Endothelial cell of umbilical vein (primary cell): ENCODE measurements at places on chromosomes 3 and 15.

DNA sequence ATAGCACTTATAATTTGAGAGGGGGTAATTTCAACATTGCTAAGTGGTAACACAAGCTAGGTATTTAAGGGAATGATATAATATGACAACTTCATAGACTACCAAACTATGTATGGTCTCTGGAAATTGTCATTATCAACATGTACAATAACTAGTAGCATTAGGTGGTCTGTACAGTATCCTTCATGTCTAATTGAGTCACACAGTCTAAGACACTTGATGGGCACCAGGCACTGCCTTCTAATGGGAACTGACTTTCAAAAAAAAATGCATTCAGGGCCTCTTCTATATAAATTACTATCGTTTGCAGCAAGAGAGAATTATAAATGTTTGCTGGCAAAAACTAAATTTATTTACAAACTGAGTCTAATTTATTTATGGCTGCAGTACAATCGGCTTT lies 271.8 kb downstream of the MECOM start:
- DNase-seq, result peak; percentile 13

DNA sequence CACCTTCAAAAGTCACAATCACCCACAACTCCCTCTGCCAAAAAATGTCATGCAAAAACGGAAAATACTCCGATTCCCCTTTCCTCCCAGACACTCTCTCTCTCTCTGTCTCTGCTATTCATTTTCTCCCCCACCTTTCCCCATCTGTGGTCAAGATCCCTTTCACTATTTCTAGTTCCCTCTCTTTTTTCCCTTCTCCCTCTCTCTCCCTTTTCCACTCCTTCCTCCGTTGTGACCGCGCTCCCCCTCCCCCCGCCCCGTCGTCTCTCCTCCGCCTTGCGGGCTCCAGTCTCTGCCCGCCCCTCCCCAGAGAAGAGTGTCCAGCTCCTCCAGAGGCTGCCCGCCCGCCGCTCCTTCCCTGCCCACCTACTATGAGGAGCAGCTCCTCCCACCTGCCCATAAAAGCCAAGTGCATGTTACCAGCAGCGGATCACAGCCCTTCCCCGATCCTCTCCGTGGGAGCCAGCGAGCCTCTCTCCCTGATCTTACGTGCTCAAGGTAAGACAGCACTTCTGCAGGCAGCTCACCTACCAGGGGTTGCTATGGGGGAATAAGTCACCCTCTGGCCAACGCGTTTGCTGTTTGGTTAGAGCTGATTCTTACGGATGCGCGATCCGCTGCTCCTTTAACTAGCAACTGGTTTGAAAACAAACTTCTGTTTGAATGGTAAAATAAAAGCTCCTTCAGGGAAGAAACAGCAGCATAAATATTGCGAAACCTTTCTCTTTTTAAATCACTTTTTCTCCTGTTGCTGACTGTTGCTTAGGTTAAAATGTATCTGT lies at the start of gene COL8A1:
Gene COL8A1, plus strand, starts transcription at position 428 of the 782 bp plus-strand sequence. CDS start 152,089 bp downstream, outside the sequence.
- DNase-seq, result peak; percentile 94

DNA sequence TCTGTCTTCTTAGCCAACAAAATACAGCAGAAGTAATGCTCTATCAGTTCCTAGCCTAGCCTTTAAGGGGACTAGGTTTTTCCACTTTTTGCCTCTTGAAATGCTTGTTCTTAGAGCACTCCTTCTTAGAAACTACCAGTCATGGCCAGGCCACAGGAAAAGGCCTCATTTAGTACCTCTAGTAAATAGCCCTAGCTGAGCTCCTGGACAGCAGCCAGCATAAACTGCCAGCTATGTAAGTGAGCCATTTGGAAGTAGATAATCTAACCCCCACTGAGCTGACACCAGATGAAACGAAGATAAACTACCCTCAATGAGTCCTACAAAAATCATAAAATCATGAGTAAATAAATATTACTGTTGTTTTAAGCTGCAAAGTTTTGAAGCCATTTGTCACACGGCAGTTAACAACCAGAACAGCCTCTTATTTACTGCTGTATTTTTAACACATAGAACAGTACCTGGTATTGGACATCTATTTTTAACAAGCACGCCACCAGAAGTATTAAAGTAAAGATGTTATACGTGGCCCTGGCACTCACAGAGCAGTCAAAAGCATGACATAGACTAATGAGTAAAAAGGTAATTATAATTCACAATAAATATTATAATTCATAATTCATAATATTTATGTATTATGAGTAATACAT lies 12.0 kb downstream of the TBC1D5 start:
- DNase-seq, result peak; percentile 60

- DNase-seq, result peak; percentile 58
Observed at GRCh38 chr15:48643206-48643605, 2.3 kb downstream of the FBN1 start.

DNA sequence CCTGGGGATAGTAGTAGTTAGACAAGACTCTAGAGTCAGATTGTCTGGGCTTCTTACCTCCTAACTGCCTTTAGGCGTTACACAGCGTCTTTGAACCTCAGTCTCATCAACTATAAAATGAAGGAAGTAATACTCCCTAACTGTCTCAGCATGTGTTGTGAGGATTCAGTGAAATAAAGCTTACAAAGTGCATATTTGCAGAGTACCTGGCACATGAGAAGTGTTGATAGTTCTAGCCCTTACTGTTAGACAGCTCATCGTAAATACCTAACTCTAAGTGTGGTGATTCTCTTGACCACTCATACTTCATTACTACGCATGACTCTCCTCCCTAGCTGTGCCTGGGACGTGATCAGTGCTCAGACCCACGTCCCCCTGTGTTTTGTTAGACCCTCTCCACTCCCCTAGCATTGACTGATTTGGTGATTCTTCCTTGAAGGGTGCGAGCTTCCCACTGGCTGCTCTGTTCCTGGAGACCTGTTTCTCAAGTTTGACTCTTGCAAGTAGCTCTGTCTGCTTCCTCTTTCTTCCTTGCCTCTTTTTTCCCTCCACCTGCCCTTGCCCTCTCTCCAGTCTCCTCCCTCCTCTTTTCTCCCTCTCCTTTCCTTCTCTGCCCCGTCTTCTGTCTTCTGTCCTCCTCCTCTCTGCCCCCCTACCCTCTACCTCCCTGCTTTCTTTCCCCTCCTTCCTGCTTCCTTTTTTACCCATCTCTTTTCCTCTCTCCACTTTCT lies 124.2 kb downstream of the SLC25A26 start:
- no peak for DNase-seq

DNA sequence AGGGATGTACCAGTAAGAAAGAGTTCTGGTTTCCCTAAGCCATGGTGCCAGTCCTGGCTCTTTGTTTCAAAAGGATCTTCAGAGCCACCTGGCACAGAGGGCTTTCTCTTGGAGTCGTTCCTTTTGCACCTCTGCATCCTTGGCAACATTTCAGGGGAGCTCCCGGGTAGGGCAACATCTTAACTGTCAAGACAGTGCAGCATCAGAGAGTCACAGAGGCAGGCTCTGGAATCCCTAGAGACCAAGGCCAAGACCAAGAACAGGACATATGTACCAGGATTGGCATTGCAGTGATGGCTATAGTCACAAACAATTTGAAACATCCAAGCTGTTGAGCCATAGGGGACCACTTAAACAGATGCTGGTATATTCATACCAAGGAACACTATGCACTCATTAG lies 129.4 kb upstream of the ADPGK start:
- no peak for DNase-seq

- DNase-seq, result no peak
Observed at GRCh38 chr15:70528816-70529215, 234.5 kb downstream of the UACA start.
